Esophagus squamous epithelium (tissue), 5 donors: ENCODE measurements at places on chromosomes 7 and 10.

GRCh38 chr7:107938456-107939250, 47.7 kb downstream of the DLD start:
- H3K27ac ChIP-seq = peak overlapping the region; percentile 33
- no peaks in the 10 kb centered on the region for H3K36me3 ChIP-seq
- peaks cover 22% of the 10 kb centered on the region for H3K4me1 ChIP-seq
- H3K27me3 ChIP-seq = no peaks in the 10 kb centered on the region
- no peak for DNase-seq

- no peaks in the 10 kb centered on the region for H3K27me3 ChIP-seq
- no peaks in the 10 kb centered on the region for H3K36me3 ChIP-seq
Measured at GRCh38 chr10:80530251-80530650, 7.5 kb upstream of the SH2D4B start.

GRCh38 chr7:121480566-121481335, 84.6 kb upstream of the FAM3C start:
- peaks cover 6% of the 10 kb centered on the region for H3K4me1 ChIP-seq
- H3K4me3 ChIP-seq = no peak overlapping the region
- no peaks in the 10 kb centered on the region for H3K36me3 ChIP-seq

GRCh38 chr7:128303643-128304042, 40.1 kb downstream of the RBM28 start:
- no peak overlapping the region for H3K4me3 ChIP-seq
- H3K27ac ChIP-seq = no peak overlapping the region
- peaks cover 10% of the 10 kb centered on the region for H3K36me3 ChIP-seq
- peaks cover 6% of the 10 kb centered on the region for H3K4me1 ChIP-seq
- DNase-seq = no peak

- no peaks in the 10 kb centered on the region for H3K27me3 ChIP-seq
- no peaks in the 10 kb centered on the region for H3K36me3 ChIP-seq
- H3K27ac ChIP-seq = no peak overlapping the region
- H3K4me3 ChIP-seq = no peak overlapping the region
- H3K4me1 ChIP-seq = peaks cover 5% of the 10 kb centered on the region
Measured at GRCh38 chr7:25923741-25924460, 228.1 kb upstream of the NFE2L3 start.

GRCh38 chr10:11161910-11162309, 144.2 kb downstream of the CELF2 start:
- H3K27ac ChIP-seq = peak overlapping the region; percentile 94
- DNase-seq = no peak
- no peaks in the 10 kb centered on the region for H3K36me3 ChIP-seq

DNA sequence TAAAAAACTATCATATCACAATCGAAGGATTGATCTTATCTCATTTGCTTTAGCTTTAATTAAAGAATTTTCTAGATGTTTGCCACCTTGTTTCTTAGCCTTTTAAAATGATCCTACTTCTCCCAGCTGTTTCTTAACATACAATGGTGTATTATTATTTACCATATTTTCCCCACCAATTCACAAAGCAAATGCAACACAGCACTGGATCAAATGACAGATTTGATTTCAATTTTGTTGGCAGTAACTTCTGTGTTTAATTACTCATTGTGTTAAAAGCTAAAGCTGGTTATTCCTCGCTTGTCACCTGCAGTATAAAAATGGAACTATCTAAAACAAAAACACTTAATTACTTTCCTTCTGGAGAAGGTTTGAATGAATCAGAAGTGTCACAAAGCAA, 19.6 kb downstream of the SVIL start:
- no peak overlapping the region for H3K27ac ChIP-seq
- no peak overlapping the region for H3K4me3 ChIP-seq
- H3K4me1 ChIP-seq = peaks cover 4% of the 10 kb centered on the region
- H3K27me3 ChIP-seq = no peaks in the 10 kb centered on the region
- peaks cover 17% of the 10 kb centered on the region for H3K36me3 ChIP-seq

DNA sequence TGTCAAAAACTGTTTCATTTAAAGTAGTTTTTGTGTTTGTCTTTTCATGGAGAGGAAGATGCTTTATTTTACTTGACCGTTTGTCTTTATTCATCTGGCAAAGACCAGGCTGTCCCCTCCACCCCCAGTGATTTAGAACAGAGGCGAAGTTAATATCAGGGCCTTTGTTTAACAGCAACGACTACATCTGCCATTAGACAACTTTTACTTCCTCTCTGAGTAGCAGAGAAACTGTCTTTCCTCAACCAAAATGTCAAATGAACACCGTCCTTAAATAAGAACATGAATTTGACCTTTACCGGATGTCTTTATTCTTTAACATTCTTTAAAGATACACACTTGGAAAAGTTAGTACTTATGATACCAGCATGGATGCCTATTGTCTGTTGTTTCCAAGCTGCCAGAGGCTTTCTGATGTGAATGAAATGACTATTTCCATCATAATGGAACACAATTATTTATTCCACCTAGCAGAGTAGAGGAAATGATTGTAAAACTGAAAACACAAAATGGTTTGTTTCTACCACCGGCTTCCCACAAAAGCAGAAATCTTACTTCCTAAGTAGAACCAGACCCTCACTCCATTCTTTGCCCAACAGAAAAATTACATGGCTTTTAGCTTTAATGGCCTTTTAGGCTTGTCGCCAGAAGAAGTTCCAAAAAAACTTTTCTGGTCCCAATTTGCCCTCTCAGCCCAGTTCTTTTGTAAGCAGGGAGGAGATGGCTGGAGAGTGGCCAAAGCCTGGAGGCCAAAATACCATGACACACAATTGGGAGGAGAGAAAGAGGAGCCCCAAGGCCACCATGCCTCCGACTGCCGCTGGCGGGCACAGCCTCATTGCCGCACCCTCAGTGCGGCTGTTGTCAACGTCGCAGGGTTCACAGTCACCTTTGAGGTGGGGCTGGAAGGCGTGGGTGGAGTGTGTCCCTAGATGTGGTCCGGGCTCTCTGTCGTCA, 168.5 kb downstream of the TEX36 start:
- H3K36me3 ChIP-seq = no peaks in the 10 kb centered on the region
- DNase-seq = no peak
- no peak overlapping the region for H3K4me3 ChIP-seq
- H3K4me1 ChIP-seq = no peaks in the 10 kb centered on the region

- H3K27me3 ChIP-seq = no peaks in the 10 kb centered on the region
- no peak overlapping the region for H3K27ac ChIP-seq
- H3K4me3 ChIP-seq = no peak overlapping the region
- peaks cover 16% of the 10 kb centered on the region for H3K4me1 ChIP-seq
- no peak for DNase-seq
Measured at GRCh38 chr10:69848454-69848853, 46.7 kb downstream of the COL13A1 start.

DNA sequence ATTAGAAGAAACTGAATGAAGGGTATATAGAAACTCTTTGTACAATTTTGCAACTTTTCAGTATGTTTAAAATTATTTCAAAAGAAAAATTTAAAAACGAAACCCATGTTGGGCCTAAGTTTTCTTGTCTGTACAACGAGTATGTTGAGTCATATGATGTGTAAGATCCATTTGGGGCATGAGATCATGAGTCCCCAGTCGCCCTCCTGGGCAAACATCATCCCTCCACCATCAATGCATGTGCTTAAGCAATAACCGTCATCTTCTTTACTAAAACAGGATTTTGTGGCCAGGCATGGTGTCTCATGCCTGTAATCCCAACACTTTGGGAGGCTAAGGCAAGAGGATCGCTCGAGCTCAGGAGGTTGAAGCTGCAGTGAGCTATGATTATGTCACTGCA, 54.2 kb upstream of the CDCA7L start:
- no peaks in the 10 kb centered on the region for H3K36me3 ChIP-seq
- H3K27me3 ChIP-seq = no peaks in the 10 kb centered on the region
- no peak overlapping the region for H3K27ac ChIP-seq

DNA sequence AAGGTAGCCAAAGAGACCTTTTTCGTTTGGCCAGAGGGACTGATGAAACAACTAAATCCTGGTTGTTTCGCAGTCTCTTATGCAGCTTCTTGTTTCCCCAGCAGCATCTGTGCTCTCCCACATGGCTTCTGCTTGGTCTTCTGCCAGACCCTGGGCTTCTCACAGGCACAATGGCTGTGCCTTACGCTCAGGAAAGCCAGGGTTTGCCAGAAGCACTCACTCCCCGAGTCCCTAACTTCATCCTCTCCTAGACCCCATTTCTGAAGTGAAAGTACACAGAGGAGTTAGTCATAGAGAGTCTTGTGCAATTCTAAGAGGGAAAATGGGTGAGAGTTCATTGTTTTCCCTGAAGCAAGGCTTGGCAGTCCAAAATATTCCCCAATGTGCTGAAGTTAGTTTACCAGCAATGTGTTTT, 121.7 kb downstream of the EVX1 start:
- no peak for DNase-seq
- peaks cover 10% of the 10 kb centered on the region for H3K4me1 ChIP-seq
- no peaks in the 10 kb centered on the region for H3K36me3 ChIP-seq
- H3K27ac ChIP-seq = peak overlapping the region; percentile 44

DNA sequence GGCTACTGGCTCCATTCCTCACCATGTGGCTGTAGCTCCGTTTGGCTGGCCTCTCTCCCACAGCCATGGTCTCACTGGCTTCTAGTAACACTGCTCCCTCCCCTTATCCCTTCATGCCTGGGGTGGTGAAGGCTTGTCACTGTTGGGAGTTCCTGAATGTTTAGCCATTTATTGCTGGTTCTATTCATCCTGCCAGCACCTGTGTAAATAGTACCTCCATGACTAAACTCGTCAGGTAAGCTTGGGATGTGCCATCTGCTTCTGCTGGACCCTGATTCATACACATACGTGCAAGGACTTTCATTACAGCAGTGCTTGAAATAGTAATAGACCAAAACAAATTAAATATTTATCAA, 61.6 kb downstream of the CCDC71L start:
- no peak overlapping the region for H3K27ac ChIP-seq
- DNase-seq = no peak
- H3K36me3 ChIP-seq = no peaks in the 10 kb centered on the region
- H3K4me3 ChIP-seq = no peak overlapping the region

- H3K27ac ChIP-seq = no peak overlapping the region
- no peaks in the 10 kb centered on the region for H3K27me3 ChIP-seq
- H3K36me3 ChIP-seq = no peaks in the 10 kb centered on the region
Measured at GRCh38 chr10:77172086-77172485, 465.5 kb downstream of the KCNMA1 start.

DNA sequence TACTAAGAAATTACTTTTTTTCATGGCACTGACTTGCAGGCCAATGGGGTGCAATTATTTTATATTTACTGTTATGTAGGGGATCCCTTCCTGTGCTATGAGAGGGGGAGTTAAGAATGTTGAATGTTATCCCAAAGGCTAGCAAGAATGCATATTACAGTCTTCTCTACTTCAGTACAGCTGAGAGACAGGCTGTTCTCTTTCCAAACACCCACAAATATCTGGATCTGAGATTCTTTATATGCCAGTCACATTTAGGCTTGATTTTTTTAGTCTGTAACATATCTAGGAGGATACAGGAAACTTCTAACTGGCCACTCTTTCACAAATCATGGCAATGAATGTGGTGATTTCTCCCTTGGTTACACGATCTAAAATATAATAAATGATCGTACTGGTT, 266.4 kb upstream of the FZD8 start:
- no peak overlapping the region for H3K4me3 ChIP-seq
- H3K4me1 ChIP-seq = peaks cover 8% of the 10 kb centered on the region
- H3K36me3 ChIP-seq = no peaks in the 10 kb centered on the region
- no peak overlapping the region for H3K27ac ChIP-seq
- no peak for DNase-seq
- H3K27me3 ChIP-seq = no peaks in the 10 kb centered on the region

DNA sequence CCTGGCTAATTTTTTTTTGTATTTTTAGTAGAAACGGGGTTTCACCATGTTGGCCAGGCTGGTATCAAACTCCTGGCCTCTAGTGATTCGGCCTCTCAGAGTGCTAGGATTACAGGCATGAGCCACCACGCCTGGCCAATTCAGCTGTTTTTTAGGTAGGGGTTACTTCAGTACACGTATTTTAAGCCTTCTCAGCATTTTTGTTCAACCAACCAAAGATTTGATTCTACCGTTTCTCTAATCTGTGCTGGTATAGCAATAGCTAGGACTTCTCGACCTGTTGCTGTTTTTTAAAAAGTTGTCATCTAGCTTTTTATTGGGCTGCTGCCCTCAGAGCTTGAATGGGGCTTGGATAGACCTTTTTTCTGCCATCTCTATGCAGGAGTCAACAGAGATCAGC, 34.9 kb downstream of the PROSER2 start:
- no peaks in the 10 kb centered on the region for H3K36me3 ChIP-seq
- no peak for DNase-seq
- H3K4me1 ChIP-seq = no peaks in the 10 kb centered on the region

DNA sequence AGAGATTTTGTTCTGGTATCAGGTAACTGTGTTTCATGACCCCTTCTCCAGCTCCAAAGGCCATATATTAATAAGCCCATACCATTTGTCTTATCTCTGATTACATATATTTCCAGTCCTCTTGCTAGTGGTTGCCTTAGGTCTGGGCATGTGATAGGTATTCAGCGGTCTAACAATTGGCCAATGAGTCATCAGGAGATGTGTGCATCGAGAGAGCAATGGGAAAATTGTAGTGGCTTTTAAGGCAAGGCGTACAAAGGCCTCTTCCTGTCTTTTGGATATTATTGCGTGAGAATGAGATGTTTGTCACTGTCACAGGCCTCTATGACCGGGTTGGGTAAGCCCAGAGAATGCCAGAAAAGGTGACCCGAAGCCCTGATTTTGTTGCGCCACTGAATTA, 38.6 kb upstream of the SFRP5 start:
- H3K36me3 ChIP-seq = no peaks in the 10 kb centered on the region
- no peaks in the 10 kb centered on the region for H3K4me1 ChIP-seq
- H3K27me3 ChIP-seq = peaks cover 18% of the 10 kb centered on the region

DNA sequence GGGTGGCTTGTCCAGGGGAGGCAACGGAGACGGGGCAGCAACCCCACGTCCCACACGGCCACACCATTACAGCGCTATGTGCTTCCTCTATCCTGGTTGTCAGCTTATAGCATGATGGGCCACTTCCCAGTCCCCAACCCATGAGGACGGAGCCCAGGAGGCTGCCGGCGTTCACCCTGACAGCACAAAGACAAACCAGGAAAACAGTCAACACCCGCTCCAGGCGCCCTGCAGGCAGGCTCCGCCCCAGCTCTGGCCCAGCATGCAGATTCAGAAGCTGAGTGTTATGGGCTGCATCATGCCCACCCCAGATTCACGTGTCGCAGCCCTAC, 14.8 kb downstream of the WDR86 start:
- no peak overlapping the region for H3K27ac ChIP-seq
- no peak for DNase-seq
- peaks cover 51% of the 10 kb centered on the region for H3K27me3 ChIP-seq
- H3K4me1 ChIP-seq = no peaks in the 10 kb centered on the region
